ENCODE measurements at places on chromosomes 1 and 21.

- DNase-seq = no peak
These were observed 220.7 kb upstream of the HOOK1 start for GRCh38 chr1:59593798-59594790.

DNA sequence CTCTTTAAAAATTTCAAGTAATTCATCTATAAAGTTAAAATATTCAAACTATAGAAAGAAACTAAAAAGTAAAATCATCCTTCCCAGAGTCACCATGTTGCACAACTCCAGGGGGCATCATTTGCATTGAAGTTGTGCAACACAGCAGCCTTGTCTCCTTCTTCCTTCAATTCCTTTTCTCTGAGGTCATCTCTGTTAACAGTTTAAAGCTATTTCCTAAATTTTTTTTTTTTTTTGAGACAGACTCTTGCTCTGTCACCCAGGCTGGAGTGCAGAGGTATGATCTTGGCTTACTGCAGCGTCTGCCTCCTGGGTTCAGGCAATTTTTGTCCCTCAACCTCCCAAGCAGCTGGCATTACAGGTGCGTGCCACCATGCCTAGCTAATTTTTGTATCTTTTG, 7.1 kb downstream of the RHBG start:
- DNase-seq = no peak

DNA sequence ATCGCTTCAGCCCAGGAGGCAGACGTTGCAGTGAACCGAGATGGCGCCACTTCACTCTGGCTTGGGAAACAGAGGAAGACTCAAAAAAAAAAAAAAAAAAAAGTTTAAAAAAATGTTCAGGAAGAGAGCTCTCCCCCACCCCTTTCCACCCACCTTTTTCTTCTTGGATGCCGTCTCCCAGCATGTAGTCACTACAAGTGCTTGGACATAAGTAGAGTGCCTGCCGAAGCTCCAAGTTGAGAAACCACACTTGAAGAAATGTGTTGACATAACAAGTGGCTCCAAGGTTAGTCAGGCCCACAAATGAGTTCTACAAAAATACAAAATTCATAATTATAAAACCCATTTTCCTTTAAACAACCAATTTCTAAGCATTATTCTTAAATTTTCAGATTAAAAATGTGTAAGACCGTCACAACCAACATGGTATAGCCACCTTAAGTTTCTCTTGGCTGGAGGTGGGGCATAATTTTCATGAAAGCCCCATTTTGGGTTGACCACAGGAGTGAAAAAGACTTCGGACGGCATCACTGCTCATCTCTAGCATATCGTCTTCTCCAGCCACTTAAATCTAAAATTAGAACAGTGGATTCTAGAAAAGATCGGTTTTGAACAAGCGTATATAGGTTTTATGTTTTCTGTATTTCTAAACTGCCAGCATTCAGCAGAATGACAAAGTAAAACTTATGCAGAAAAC, 26.4 kb downstream of the USP48 start:
- no peak for DNase-seq

DNA sequence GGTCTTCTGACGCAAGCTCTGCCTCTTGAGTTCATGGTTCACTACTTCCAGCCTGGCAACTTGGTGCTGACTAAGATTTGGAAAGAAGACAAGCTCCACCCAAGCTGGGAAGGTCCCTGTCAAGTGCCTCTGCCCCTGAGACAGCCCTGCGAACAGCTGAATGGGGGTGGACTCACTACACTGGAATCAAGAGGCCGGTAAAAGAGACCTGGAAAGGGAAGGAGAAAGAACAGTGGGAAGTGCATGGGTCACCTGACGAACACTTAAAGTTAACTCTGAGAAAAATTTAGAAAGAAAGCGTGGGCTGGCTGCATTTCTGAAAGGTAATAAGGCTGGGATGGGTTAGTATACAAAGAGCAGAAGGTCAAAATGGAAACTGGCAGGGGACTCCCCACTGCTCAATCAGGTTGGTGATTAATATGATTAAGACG, 26.1 kb upstream of the ZNF496 start:
- DNase-seq = no peak

DNA sequence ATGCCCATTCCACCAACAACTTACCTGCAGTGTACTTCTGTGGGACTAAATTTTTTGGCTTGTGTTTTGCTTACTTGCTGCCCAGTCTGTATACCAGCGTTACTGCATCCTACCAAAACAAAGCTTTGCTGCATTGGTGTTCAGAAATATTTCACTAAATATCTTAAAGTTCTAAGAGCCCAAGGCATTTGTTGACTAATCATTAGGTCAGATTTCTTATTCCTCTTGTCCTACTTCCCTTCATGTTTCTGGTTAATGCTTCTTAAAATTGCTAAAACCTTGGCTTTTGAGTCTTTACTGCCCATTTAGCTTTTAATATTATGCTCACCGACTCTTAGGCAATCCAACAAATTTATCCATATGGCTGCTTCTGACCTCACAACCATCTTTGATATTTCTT, 161.8 kb downstream of the DPYD start:
- no peak for DNase-seq

All from NCI-H524 treated with DMSO at 0.1 percent for 48 hours (cell line).